ENCODE measurements at places on chromosomes 13 and 19. TPM values are rescaled to one million over a fixed set of nuclear protein-coding genes. Genes with fewer than 3 reads are reported as not detected.

- DNase-seq, result no peak
Measured at GRCh38 chr13:33349288-33349985, 63.9 kb upstream of the STARD13 start.

GRCh38 chr13:106241974-106242953 is 293.2 kb downstream of the EFNB2 start:
- DNase-seq, result no peak

TINCR gene
- total RNA-seq, result 1.2 TPM

DNA sequence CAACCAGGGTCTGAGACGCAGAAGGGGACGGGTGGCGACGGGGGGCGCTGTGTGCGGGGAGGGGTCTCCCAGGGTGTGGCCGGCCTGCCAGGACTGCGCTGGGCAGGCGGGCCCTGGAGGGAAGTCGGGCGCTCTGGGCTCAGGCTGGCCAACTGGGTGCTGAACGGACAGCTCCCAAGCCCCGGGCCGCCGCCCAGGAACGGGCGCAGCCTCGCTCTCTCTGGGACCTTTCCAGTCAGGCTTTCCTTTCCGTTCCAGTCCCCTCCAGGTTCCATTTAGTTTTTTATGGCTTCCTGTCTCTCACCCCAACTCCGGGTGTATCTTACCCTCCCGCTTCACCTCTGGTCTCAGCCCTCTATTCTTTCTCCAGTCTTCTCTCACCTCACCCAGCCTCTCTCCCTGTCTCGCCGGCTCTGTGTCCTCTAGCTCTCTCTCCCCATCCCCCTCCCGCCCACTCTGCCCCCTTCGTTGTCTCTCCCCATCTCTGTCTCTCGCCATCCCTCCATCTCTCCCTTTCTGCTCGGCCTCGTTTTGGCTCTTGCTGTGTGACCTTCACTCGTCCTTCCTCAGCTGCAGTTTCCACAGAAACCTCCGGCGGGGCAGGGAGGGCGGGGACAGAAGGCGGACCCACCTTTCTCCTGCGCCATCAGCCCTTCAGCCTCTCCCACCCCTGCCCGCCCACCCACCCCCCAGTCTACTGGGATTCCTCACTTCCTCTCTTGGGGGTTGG is 3.3 kb upstream of the ATP1A3 start:
- peak; percentile 31 for DNase-seq

DNA sequence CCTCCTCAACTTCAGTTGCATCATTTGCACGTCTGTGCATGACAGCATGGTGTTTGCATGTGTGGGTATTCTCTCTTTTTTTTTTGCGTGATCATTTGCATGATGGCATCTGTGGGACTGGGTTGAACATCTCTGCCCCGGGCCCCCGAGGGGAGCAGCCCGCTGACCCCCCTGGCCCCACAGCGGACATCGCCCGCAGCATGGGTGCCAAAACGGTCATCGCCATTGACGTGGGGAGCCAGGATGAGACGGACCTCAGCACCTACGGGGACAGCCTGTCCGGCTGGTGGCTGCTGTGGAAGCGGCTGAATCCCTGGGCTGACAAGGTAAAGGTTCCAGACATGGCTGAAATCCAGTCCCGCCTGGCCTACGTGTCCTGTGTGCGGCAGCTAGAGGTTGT is 23.1 kb downstream of the PNPLA6 start:
- no peak for DNase-seq

GRCh38 chr13:54165581-54166215 is 1137.1 kb downstream of the OLFM4 start:
- no peak for DNase-seq

HCN2 gene
- 1.0 TPM for total RNA-seq

PTPRH gene
- not detected for total RNA-seq

GRCh38 chr13:67474115-67474514 is 244.0 kb upstream of the PCDH9 start:
- DNase-seq, result no peak

DNA sequence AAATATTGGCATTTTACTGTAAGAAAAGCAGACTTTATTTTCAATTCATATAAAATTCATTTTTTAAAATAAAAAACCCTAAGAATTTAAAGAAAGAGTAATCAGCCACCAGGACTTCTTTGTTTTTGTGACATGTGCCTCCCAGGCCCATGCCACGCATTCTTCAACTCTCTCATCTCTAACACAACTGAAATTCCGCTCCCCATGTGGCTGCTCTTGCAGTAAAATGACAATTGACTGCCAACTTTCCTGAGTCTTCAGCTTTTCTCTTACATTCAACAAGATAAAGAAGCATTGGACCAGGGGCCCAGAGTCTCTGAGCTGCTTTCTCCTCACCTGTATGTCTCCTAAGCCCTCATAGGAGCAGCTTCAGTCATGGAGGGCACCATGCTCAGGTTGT is 372.1 kb downstream of the UQCRFS1 start:
- no peak for DNase-seq

DNA sequence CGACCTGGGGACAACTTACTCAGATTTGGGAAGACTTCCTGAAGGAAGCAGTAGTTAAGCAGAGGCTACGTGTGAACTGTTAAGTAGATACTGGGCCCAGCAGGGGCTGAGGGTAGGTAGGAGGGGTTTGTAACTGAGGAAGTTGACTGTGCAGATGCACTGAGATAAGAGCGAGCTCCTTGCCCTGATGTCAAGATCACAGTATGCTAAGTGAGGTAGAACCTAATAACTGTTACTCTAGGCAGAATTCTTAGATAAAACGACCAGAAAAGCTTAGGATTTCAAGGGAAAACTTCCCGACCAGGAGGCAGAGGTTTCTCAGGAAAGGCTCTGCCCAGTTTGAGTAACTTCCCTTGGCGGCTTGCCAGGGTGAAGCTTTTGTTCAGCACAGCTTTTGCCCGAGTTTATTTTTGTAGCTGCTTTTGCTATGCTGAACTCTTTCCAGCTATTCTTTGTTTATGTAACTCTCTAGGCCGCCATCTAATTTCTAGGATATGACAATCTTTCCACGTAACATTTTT is 632.1 kb downstream of the DIAPH3 start:
- no peak for DNase-seq

GRCh38 chr19:246551-246950 is 44.7 kb downstream of the PLPP2 start:
- peak; percentile 12 for DNase-seq

DNA sequence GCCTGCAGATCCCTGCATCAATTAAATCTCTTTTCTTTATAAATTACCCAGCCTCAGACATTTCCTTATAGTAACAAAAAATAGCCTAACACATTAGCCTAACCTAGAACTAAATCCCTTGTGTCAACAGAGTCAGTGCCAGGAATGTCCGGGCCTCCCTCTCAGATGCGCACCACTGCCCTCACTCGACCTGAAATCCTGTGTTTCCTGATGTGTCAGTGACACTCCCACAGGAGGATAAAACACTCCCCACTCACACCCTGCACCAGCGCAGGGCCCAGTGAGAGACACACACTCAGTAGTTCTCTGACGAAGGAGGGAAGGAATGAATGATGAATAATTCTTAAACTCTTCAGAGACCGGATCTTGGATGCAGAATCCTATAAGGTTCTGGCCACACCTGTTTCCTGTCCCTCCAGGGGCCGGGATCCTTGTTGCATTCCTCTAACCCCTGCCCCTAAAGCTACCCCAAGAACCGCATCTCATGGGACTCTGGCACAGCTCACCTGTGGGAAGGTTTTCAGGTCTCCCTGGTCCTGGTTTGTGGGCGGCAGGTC is 3.1 kb downstream of the CEACAM3 start:
- DNase-seq, result no peak

DNA sequence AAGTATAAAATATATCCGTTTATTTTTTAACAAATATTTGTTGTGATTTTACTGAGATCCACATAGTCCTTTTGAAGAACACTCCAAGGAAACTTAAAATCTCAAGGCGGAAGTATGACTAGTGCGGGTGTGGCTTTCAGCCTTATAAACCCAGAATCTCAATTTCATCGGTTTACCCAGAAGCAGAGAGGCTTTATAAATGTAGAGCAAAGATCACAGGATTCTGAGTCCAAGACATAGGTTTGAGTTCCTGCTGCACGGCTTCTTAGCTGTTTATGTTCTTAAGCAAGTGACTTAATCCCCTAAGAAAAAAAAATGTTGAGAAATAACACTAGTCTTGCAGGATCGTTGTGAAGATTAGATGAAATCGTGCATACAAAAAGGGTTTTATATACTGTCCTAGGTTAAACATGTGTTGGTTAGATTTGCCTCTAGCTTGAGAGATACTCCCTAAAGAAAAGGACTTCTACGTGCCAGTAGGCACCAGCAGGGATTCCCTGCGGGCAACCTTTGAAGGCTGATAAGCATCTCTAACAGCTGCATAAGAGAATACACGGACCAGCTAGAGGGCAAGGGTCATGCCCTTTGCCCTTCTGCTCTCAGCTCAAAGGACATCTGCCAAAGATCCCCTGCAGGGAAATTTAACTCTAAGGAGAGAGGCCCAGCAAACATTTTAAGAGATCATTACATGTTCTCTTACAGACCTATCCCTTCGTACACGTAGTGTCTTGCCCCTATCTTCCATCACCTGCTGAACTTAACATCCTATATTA is 130.4 kb upstream of the MIR17HG start:
- no peak for DNase-seq

GRCh38 chr13:46648166-46648607 is 95.2 kb downstream of the LRCH1 start:
- peak; percentile 57 for DNase-seq

RAB3A gene
- total RNA-seq, result 6.9 TPM

GRCh38 chr13:48400850-48401291 is 12.0 kb downstream of the LPAR6 start:
- DNase-seq, result peak; percentile 14

- no peak for DNase-seq
Measured at GRCh38 chr13:34933786-34934185, 8.3 kb upstream of the NBEA start.

GRCh38 chr13:80654638-80655249 is 313.8 kb upstream of the SPRY2 start:
- DNase-seq, result no peak

PLIN4 gene
- 0.32 TPM for total RNA-seq

DNA sequence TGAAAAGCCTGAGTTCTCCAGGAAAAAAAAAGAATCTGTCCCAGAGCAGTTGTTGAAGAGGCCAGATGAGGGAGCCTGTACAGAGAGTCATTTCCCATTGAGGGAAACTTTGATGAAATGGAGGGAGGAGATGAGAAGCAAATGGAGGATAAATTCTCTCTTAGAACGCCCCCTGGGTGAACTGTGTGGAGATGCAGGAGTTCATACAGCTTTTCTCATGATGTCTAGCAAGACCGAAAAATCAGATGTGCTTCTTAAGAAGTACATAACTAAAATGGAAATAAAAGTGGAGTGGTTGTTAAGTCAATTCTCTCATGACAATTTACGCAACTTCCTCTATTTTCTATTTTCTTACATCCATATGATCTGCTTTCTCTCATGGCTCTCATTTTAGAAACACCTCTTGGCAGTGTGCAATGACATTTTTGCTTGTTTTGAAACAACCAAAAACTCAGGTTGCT is 1263.1 kb downstream of the PCDH9 start:
- peak; percentile 52 for DNase-seq

DNA sequence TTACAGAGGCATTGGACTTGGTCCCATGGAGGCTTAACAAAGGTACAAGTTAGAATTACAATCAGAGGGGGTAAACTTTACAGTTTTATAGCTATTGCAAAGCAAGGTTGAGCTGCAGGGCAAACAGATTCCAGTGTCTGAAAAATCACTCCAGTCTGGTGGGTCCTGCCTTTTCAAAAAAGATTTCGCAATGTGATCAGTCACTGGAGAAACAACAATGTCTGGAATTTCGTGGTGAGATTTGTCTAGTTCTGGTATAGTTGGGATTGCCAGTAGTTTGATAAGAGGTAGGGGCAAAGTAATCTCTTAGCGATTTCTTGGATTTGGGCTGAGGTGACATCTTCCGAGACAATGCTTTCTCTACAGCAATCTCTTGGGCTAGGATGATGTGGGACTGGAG is 1198.2 kb upstream of the PCDH9 start:
- DNase-seq, result no peak

FAM216B gene
- not detected for total RNA-seq

- no peak for DNase-seq
Measured at GRCh38 chr13:104085611-104086010, 1019.4 kb upstream of the SLC10A2 start.

DNA sequence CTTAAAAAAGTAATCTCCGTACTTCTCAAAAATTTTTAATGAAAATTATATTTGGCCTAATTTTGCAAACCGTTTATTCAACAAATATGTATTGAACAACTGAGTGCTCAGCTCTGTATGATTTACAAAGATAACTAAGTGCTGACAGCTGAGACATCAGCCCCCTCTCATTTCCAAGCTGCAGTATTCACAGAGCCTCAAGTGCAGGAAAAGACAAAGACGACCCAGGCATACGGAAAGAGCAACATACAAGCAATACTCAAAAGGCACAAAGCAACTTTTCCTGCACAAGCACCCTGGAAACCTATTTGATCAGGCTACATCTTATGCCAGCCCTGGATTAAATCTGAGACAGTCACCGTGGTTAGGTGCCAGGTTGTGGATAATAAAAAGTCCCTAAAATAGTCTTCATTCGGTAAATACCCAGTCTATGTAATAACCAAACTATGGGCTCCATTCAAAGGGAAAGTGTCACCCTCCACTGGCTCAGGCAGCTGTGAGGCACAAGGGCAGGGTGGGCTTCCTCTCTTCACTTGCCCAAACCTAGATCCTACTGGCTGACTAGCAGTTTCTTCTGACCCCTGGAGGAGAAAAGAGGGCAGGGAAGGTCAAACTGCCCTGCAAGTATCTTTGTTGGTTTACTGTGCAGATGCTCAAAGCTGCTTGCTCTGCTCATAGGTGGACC is 65.5 kb downstream of the TBC1D4 start:
- DNase-seq, result peak; percentile 80

DNA sequence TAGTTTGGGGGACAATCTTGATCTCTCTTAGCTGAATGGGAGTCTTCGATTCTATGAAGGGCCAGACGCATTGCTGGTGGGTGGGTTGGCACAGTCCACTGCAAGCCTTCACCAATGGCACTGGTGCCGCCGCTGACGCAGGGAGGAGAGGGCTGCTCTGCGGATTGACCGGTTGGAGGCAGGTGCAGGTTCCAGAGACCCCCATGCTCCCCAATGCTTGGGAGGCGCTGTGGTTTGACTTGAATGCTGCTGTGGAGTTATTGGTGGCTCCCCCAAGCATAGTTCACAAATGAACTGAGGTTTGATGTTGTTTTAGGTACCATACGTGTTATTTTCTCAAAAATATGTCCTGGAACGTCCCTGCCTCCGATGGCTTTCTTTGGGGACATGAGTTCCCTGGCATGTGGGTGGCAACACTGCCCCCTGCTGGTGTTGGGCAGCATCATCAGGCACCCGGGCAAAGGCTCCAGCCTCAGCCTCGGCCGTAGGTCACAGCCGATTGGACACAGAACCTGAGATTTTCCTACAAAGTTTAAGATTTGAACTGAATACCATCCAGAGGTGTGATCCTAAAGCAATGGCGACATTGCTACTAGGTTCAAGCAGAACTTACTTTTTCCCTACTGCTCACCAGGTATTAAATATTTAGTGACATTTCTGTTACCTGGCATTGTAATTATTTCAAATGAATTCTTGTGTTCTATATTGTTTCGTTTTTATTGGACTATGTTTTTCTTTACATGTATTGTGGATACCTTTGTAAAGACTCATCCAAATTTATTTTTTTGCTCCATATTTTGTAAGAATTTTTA is 95.5 kb downstream of the ANKRD10 start:
- DNase-seq, result peak; percentile 48

B3GNT8 gene
- 0.40 TPM for total RNA-seq

- DNase-seq, result no peak
Measured at GRCh38 chr13:44355621-44356020, 18.0 kb upstream of the SERP2 start.

GRCh38 chr13:84380866-84381265 is 498.6 kb upstream of the SLITRK1 start:
- DNase-seq, result no peak

- DNase-seq, result peak; percentile 98
Measured at GRCh38 chr19:9768175-9769112, at the start of gene ZNF846. Gene ZNF846 (minus strand): TSS chr19:9768738. CDS start chr19:9764950, 3,788 bp downstream.

- DNase-seq, result peak; percentile 35
Measured at GRCh38 chr19:12757544-12758274, 6.1 kb downstream of the BEST2 start.

OR7A10 gene
- not detected for total RNA-seq
